Activated CD4-positive, CD25-positive, alpha-beta regulatory T cell treated with anti-CD3 and anti-CD28 coated beads, Interleukin-2, amount 50 U/mL, for 24 hours (primary cell): ENCODE measurements at places on chromosomes 13 and 19.

GRCh38 chr19:39645800-39646411 lies 9.8 kb upstream of the LGALS16 start:
- no peak for ATAC-seq

DNA sequence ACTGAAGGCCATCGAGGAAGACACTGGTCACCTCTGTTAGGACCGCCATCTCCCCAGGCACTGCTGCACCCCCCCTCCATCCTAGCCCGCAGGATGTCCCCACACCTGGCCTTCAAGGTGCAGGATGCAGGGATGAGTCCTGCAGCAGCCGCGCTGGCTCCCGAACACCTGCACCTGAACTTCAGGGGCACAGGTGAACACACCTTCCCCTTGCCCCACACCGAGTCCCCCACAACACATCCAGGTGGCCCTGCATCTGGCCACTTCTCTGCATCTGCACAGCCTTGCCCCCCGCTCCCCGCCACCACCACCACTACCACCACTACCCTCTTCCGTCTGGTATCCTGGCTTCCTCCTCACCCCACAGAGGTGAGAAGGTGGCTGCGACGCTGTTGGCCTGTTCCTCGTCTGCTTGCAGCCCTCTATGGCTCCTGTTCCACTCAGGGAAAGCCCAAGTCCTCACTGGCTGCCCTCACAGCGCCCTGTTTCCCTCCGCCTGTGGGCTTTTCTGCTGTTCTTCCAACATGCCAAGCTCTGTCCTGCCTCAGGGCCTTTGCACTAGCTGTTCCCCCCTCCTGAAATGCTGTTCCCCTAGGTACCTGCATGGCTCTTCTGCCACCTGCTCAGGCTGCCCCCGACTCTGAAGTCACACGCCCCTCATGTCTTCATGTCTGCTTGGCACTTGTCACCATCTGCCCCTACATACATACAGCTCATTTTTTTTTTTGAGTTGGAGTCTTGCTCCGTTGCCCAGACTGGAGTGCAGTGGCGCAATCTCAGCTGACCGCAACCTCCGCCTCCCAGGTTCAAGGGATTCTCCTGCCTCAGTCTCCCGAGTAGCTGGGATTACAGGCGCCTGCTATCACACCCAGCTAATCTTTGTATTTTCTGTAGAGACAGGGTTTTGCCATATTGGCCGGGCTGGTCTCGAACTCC lies 1.4 kb upstream of the CERS1 start:
- ATAC-seq = no peak

- ATAC-seq = no peak
These were observed 39.6 kb upstream of the CD33 start for GRCh38 chr19:51185069-51185867.

DNA sequence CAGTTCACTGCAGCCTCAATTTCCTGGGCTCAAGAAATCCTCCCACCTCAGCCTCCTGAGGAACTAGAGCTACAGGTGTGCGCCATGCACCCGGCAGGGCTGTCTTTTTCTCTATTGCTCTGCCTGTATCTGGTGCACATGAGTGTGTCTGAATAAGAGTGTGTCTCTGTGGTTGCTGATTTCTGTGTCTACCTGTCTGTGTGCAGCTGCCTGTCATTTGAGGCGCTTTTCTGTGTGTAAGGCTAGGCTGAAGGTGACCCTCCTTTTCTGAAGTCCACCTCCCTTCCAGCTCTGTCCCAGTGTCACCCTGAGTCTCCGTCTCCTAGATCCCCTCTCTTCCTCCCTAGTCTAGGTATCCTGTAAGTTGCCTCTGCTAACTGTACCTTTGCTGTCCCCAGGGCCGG lies 1.5 kb upstream of the PRR12 start:
- ATAC-seq = no peak

DNA sequence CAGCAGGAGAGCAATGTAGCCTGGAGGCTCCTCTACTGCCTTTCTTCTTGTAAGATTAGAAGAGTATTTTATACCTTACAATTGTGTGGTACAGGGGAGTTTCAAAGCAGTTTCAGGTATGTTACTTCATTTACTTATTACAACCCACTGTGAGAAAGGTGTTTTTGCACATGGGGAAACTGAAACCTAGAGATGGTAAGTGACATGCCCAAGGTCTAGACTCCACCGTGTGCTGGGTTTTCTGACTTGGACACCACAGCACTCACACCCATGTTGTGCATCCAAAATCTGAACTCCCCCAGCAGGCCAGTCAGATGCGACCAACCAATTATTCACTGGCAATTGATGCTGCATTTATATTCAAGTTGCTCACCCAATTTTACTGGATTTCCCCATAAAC lies 22.8 kb downstream of the ERICH6B start:
- no peak for ATAC-seq

DNA sequence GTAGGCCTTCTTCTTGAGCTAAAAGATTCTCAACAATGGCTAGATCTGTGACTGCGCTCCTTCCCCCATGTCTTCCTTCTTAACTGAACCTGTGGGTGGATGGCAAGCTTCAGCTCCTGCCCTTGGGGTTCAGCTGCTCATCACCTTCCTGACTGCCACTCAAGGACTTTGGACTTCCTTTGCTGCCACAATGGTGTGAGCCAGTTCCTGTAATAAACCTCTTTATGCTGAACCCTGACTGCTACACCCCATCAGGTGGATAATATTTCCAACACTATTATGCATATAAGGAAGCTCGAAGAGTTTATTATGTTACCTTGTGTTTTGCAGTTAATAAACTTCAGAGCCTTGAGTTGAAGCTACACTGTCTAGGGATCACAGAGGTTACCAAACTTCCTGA lies 208.9 kb upstream of the SLC10A2 start:
- ATAC-seq = no peak

- no peak for ATAC-seq
These were observed 13.7 kb upstream of the GPR183 start for GRCh38 chr13:99320693-99321481.
